ENCODE measurements at places on chromosomes 1 and 21.

- DNase-seq, result no peak
These were observed 104.1 kb downstream of the SEC16B start for GRCh38 chr1:177865807-177866206.

DNA sequence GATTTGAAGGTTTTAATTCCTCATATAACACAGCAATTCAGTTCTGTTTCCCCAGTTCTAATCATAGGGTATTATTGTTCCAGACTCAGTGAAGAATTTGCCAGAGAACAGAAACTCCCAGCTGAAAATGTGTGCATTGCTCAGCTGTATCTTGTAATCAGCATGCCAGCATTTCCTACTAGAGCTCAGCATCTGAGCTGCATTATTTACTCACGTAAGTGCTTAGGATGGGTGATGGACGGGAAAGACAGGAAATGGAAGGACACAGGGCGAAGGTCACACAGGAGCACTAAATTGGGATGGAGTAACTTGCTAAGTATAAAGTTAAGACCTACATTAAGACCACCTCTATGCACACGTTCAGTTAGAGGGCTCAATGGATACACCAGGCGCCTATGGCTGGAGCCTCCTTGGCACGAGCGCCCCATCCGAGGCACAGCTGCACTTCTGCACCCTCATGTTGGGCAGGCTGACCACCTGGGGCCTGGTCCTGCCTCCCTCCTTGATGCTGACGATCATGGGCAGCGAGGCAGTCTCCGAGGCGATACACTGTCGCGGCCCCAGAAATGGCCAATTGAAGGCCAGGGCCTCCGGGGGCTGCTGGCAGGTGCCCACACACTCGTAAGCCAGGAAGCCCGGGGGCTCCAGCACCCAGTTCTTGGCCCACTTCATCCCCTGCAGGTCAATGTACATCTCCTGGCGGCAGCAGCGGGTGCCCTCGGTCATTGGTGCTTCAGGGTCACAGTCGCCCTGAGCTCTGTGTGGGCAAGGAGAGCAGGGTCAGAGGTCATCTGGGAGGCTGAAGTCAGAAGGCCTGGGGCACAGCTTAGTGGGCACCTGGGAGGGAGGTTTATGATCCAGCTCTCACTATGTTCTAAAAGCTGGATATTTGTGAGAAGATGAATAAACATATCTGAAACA, 3.7 kb downstream of the LEFTY2 start:
- no peak for DNase-seq

GRCh38 chr1:192789871-192790270, 19.0 kb upstream of the RGS2 start:
- no peak for DNase-seq

- no peak for DNase-seq
These were observed 32.8 kb downstream of the DPT start for GRCh38 chr1:168696125-168696760.

DNA sequence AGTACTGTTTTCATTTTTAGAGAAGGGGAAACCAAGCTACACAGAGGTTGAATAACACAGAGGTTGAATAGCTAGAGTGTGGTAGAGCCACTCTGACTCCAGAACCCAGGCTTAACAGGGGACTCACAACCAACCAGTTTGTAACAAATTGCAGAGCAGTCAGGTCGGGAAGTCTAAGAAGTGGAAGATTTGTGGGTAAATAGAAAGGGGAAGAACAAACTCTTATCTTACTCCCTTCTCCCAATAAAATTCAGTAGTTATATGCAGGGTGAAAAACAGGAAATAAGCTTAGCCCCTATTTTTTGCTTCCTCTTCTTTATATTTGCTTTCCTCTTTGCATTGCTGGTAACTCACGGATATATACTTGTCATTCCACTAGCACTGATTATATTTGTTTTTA, 23.2 kb downstream of the CDC42 start:
- DNase-seq, result no peak

DNA sequence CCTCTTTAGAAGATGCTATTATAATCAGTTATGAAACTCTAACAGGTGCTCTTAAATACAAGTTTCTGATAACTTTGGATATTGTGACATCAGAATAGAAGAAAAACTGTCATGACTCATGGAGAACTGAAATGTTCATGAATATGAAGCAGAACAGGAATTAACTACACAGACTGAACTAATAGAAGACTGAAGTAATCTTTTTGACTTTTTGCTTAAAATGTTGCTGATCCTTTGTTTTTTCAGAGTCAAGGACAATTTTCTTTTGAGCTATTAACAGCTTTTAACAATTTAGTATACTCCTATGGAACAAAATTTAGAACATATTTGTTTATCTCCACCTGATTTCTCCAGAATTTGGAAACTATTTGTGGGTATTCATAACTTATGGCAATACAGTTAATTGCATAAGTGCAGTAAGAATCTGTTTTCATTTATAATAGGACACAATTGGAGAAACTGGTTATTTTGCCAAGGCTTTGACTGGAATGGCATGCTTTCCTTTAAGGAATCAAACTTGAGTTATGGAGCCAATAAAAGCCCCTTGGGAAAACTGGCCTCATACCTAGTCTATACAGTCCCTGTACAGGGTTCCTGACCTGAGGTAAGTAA, 18.7 kb upstream of the PLA2G5 start:
- no peak for DNase-seq

DNA sequence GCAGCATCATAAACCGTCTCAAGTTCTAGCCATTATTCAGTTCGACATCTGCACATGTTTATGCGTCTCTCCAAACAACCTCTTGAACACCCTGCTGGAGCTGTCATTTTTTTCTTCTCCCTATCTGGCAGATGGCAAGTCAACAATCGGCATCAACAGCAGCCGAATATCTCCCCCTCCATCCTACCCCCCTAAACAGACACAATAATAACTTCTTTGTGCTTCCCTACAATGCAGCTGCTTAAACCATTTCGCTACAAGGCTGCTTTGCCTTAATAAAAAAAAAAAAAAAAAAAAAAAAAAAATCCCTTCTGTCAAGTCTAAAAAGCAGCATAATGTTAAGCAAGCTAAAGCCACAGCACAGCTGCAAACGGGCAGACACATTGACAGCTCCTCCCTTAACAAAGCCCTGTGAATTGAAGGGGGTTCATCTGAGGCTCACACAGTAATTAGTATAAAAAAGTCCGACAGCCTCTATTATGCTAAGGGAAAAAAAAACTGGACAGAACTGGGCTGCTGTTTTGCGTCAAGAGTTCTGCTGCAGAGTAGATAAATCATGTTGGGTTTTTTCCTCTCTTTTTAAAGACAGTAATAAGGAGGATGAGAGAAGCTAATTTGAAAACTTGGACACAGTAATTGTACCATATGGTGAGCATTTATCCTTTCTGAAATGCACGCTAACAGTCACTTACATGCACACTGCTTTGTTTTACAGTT, 136.4 kb downstream of the AKT3 start:
- peak; percentile 91 for DNase-seq

DNA sequence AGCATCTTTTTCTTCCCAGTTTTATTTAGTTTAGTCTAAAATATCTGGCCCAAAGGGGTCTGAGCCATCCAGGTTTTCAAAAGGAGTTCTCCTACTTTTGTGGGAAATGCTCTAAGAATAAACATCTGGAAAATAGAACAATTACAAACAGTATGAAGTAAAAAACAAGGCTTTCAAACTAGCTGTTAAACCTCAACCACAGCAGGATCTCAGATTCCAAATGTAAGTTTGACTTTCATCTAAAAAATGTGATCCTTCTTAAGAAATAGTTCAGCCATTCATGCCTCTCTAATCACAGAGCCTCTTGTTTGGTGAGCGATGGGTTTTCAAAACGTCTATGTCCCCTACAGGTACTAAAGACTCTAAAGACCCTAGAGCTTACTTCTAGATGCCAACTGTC, 413.5 kb downstream of the DUSP10 start:
- no peak for DNase-seq

- DNase-seq, result no peak
These were observed 105.4 kb downstream of the PTPN14 start for GRCh38 chr1:214445831-214446614.

DNA sequence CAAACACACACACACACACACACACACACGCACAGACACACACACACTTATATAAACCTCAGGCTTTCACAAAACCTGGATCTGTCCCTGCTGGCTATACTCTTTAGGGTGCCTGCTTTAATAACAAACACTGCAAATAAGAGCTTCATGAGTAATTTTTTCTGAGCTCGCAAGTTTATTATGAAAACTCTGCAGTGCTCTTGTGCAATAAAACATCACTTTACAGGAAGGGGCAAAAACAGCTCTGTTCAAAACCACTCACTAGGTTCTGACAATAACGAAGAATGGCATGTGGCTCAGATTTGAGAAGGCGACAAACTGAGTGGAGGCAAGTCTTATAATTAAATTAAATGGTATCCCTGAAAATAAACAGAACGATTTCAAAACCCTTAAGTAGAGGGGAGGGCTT, 42.6 kb upstream of the CTPS1 start:
- DNase-seq, result no peak

- DNase-seq, result no peak
These were observed 23.1 kb downstream of the IL10RB start for GRCh38 chr21:33289199-33289819.

- no peak for DNase-seq
These were observed 45.4 kb upstream of the POFUT2 start for GRCh38 chr21:45332981-45333582.

GRCh38 chr1:223266632-223267172, 97.3 kb downstream of the SUSD4 start:
- no peak for DNase-seq

DNA sequence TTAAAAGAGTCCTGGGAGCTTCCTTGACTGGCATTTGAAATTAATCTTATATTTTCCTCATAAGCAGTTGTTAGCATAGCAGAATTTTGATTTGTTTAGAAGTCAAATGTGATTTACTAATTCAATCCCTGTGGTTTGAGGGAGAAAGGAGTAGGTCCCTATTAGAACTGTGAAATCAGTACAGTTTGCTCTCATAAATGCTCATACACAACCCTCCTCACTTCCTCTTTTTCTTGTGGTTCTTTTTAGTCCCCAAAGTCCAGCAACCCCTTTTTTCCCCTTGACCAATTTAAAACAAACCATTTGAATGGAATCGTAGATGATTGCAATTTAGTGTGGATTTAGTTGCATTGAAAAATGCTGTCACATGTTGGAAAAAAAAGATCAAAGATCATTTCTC, 9.2 kb upstream of the IFI44 start:
- DNase-seq, result no peak

DNA sequence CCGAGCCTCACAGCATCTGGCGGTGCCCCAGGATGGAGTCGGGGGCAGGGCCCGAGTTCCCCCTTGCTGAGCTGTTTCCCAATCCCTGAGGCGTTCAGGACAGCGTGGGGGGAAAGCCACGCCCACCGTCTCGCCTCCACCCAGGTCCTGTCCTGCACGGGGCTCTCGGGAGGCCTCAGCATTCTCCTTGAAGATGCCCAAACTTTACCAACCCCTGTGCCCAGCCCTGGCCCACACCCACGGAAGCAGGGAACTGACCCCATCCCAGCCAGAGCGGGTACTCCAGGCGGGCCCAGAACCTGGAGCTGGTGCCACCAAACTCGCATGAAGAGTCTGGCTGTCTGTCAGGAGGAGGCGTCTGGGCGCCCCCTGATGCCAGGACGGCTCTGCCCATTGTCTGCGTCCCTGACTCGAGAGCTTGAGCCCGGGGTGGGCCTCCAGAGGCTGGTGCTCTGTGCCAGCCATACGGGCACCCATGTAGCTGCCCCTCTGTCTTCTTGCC, 35.3 kb upstream of the POFUT2 start:
- no peak for DNase-seq

DNA sequence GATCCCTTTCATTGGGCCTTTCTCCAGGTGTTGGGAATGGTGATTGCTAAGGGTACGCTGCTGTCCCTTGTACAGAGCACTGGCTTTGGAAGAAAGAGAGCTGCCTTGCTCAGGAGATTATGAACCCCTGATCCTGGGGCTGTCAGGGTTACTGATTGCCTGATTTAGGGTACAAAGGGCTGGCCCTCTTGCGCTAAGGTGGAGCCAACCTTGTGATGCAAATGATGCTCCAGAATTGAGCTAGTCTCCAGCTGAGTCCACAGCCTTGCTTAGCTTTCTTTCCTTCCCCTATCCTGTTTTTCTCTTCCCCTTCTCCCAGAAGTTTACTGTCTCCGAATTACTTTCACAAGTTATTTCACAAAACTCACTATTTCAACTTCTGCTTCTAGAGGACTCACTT, 334.7 kb downstream of the AMY1C start:
- no peak for DNase-seq

DNA sequence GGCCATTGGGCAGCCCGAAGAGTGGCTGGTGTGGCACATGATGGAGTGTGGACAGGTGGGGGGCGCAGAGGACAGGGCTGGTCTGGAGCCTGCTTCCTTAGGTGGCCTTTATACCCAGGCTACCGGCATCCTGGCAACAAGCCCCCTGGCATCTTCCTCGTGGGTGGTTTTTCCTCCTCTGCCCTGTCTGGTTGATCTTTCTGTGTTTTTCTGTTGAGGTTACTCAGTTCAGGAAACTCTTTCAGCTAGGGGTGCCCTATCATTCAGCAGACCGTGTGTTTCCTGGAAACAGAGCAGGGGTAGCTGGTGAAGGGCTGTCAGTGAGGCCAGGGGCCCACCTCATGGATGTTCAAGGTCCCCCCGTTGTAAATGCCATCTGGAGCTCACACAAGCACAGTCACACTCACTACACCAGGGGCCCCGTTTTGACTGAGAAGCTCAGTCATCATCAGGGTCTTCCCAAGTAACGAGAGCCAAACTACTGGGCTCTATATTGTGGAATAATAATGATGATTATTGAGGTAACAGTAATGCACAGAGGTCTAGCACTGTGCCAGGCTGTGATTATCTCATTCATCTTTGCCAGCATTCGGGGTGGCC, at the start of gene KRTAP12-4:
Gene KRTAP12-4 (minus strand): TSS at position 84 of the 600 bp plus-strand sequence. CDS start 45 bp downstream, at position 39.
- no peak for DNase-seq

DNA sequence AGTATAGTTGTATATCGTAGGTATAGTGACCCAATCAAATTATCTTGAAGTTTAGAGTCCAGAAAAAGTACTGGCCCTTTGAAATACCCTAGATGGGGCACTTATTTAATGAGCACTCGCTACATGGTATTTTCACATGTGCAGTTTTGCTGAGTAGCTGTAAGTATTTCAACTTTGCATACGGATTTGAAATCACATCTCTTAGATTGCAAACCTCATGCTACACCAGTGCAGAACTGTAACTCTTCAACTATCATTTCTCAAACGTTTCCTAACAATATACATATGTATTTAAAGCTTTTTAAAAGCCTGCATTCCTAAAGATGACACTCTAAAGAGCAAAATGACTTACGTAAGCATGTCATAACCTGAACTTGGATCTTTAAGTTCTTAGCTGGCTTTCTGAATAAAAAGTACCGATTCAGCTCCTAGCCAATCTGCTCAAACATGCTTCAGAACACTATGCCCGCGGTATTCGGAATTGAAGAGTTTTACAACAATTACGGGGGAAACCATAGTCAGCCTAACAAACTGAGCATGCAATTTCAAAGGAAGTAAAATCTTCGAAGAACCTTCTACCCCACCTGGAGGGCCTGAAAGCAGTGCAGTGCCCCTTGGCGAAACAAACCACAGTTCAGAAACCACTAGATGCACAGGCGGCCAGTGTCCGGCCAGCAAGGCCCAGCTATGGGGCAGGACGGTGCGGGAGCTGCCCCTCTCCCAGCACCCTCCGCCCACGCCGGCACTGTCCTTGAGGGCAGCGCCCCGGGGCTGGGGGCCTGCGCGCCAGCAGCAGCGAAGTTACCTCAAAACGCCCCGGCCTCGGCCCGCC, 863 bp downstream of the FH start:
- DNase-seq, result no peak

- DNase-seq, result no peak
These were observed 11.2 kb downstream of the TAF12 start for GRCh38 chr1:28631713-28632112.

All from NCI-H1930 (cell line).